ENCODE measurements at places on chromosomes 7 and 10.

- no peak for DNase-seq
These were observed 36.2 kb downstream of the HERPUD2 start for GRCh38 chr7:35658606-35659201.

GRCh38 chr7:28389504-28390395, 22.6 kb upstream of the CREB5 start:
- DNase-seq = peak; percentile 41

DNA sequence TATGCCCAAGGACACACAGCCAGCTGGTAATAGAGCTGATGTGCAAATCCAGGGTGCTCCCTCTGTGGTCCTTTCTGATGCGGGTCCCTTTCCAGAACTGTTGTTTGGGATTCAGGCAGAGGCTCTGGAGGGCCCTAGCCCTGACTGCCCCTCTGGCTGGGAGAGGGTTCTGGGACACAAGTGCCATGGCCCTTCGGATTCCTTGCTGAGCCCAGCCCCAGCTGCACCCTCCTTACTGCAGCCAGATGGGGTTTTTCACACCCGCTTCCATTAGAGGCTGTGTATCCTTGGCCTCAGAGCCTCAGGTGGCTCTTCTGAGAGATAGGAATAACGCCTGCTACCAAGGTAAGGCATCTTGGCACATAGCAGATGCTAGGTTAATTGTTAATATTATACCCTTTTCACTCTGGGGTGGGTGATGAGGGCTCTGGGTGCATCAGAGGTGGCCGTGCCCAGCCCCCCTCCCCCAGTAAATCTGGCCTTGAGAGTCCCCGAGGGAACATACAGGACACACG, 89.8 kb upstream of the LRRC4 start:
- no peak for DNase-seq

GRCh38 chr10:24444337-24444736, 235.4 kb downstream of the KIAA1217 start:
- DNase-seq = peak; percentile 46

DNA sequence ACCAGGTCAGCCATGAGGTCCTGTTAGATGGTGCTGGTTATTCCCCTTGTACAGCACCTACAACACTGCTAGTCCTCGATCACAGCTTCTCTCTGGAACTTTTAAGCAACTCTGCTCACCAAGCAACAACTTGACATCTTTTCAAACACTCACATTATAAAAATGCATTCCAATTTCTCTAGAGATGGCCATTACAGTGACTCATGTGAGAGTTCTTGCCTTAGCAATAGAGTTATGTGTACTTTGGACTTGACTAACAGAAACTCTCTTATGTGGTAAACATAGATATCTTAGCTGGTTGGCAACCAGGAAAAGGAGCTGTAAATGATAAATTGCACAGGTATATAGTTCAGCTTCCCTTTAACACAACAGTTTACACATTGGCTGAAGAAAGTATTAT, 122.2 kb downstream of the PDE1C start:
- peak; percentile 15 for DNase-seq

- DNase-seq = no peak
These were observed 129.9 kb downstream of the ADCY1 start for GRCh38 chr7:45703911-45704682.

DNA sequence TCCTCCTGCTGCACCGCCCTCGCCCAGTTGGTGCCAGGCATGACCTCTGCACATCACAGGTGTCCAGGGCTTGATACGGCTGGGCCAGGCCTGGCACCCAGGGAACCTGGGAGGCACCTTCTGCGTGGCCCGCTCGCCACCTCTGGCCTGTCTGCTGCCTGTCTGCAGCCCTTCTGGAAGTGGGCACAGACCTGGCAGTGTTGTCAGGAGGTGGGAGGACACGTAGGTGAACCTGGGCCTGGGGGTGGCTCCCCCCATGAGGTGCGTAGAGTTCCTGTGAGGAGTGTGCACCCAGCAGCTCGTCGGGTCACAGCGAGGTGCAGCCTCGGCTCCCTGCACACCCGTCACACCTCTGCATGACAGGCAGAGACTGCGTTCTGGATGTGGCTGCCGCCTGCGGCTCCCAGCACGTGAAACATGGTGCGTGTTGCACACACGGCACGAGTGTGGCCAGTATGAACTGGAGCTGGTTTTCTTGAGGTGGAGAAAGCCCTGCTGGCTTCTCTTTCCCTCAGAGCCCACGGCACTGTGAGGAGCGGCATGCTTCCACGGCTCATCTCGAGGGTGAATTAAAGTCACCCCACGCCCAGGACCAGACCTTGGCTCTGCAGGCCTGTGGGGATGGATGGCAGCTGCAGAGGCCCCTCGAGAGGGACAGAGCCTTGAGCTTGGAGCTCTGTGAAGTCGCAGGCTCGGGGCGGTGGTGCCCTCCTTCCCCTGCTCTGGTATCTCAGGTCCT, 24.8 kb downstream of the INPP5A start:
- no peak for DNase-seq

DNA sequence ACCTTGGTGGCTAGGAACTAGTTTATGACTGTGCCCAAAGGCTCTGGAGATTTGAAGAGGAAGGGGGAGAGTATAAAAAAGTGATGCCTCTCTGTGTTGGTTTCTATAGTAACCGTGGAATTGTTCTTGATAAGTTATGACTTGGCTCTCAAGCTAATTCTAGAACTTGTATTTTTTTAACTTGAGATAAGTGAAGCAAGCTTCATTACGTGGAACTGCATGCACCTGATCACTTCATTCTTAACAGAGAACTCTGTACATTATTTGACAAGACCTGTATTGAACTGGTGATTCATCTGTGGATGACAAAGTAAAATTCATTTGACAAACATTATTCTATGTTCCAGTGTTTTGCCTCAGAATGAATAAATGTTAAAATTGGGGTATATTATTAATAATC, 1452.2 kb downstream of the REEP3 start:
- DNase-seq = no peak

DNA sequence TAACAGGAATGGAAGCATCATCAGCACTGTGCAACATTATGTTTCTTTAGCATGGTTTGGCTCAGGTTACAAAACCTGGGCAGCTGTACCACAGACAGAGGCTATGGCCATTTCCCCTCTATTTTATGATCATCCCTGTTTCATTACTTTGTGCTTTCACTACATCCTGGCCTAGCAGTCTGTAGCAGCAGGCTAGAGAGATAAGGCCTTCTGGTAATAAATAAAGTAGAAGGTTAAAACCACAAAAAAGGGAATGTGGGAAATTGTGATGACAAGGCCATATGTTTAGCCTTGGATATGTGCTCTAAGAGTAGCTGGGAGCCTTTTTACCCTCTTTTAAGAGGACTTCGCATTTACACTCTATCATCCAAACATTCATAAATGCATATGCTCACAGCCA, 266.2 kb upstream of the PHF14 start:
- no peak for DNase-seq

DNA sequence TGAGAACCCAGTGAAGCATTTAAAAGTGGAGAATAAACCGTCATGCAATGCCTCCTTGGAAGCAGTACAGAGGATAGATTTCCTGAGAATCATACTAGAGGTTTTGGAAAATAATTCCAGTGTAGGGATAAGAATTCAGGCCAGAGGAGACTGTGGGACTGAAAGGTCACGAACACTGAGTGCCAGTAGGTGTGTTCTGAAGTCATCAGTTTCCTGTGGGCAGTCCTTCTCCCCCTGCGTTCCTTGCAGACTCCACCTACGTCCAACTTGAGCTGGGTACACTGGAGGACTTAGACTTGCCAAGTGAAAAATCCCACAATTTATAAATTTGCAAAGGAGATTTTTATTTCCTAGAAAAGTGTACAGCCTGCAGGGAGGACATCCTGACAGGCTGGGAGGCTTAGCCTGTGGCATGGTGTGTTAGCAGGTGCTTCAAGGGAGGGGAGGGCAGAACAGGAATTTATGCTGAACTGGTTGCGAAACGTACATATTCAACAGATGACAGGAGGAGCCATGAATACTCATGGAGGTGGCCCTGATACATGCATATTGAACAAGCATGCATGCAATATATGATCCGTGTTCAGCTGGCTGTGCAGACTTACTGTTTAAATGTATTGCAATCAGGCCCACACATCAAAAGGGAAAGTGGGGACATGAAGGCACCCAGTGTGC, 72.9 kb upstream of the POM121L12 start:
- DNase-seq = no peak

DNA sequence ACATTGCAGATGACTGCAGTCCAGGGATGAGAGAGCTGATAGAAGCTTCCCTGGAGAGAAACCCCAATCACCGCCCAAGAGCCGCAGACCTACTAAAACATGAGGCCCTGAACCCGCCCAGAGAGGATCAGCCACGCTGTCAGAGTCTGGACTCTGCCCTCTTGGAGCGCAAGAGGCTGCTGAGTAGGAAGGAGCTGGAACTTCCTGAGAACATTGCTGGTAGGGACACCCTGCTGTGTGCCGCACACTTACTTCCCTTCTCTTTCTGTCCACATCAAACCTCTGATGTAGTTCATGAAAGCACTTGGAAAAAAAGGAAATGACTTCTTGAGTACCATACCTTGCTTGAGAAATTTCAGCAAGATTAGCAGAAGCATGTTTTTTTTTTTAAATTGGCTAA, 25.3 kb downstream of the MAP3K8 start:
- no peak for DNase-seq

DNA sequence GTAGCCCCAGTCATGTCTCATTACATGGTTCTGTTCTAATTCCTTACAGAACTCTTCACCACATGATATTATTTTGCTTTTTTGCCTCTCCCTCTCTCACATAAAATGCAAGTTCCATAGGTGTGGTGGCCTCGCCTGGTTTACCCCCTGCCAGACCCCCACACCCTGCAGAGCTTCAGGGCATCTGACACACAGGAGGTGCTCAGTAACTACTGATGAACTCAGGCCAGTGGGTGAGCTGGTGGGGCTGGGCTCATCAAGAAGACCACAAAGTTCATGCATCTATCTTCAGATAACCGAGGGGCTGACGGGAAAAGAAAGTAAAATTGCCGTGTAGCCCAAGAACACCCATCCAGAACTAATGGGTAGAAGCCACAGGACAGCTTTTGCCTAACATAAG, 253.1 kb downstream of the GRID1 start:
- no peak for DNase-seq

DNA sequence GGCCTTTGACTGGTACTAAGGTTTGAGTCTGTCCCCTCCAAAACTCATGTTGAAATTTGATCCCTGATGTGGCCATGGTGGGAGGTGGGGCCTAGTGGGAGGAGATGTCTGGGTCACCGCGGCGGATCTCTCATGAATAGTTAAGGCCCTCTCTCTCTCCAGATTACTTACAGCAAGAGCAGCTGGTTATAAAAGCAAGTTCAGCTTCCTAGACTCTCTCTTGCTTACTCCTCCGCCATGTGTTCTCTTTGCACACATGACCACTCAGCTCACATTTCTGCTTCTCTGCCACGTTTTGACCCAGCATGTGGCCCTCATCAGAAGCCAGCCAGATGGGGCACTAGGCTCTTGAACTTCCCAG, 29.9 kb upstream of the ZMIZ1 start:
- DNase-seq = no peak

DNA sequence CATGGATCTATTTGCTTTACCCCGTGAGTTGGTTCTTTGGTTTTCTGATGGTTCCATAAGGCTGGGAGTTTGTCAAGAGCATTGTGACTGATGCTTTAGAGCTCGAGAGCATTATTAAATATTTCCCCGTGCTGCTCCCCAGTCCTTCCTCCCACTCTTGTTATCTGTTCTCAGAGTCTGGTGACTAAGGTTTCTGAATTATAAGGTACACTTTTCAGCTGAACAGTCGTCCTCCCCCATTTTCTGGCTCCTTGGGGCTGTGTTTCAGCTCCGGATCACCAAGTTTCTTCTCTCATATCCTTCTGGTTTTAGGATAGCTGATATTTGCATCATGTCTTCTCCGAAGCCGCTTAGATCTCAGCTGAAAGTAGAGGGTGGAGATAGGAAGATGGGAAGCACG, 57.8 kb upstream of the CACNB2 start:
- no peak for DNase-seq

DNA sequence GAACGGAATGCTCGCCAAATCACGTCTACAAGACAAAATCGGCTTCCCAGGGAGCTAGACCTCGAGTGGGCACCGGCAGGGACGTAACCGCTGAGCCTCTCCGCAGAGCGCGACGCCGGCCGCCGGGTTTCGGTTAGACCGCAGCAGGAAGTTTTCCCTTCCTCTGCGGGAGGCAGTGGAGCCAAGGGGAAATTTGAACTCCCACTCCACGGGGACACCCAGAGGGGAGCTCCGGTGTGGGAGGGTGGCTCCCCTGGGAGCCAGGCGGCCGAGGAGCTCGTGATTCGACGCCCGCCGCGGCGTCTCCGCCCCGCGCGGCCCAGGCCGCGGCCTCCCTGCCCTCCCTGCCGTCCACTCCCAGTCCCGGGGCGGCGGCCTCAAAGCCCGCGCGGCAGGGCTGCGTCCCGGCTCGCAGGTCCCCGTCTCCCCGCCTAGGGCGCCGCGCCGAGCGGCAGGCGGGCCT, 426 bp downstream of the SYPL1 start:
- no peak for DNase-seq

GRCh38 chr10:61633665-61634064, 29.1 kb upstream of the CABCOCO1 start:
- no peak for DNase-seq

DNA sequence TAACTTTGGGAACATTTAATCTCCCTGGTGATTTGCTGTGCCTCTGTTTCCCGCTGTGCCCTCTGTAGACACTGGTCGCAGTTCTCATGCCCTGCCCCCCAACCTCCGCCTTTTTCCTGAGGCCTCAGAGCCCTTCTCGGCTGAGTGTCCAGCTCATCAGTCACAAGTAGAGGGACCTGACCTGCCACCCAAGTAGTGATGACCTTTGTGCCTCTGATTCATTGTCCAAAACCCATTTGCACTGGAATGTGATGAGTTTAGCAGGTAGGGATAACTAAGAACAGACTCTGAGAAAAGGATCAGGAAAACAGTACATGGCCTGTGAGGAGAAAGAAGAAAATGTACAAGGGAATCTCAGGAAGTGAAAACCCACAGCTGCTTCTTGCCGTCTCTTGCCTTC, 58.8 kb downstream of the LANCL2 start:
- no peak for DNase-seq

GRCh38 chr7:146345251-146345650, 228.7 kb downstream of the CNTNAP2 start:
- DNase-seq = no peak

DNA sequence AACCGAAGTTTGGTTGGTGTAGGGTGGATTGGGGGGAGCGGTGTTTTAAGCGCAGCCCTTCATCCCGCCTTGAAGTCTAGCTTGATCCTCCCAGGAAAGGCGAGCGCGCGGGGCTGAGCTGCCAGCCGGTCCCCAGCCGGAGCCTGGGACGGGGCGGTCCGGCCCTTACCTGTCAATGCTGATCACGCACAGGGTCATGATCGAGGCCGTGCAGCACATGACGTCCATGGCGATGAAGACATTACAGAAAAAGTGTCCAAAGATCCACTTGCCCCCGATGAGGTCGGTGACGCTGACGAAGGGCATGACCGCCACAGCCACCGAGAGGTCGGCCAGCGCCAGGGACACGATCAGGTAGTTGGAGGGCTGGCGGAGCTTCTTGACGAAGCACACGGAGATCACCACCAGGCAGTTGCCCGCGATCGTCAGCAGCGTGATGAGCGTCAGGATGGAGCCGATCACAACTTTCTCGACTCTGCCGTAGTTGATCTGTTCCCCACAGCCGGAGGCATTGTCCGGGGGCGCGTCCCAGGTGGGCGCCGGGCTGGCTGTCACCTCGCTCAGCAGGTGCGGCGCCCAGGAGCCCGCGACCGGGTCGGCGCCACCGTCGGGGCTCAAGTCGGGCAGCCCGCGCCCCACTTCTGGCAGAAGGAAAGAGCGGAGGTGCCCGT, 740 bp downstream of the HTR7 start:
- DNase-seq = no peak
